ENCODE measurements at places on chromosomes 12 and 14. TPM values are rescaled to one million over a fixed set of nuclear protein-coding genes. Genes with fewer than 3 reads are reported as not detected.

The CMA1 gene
- not detected for total RNA-seq

The ISM2 gene
- total RNA-seq = 0.43 TPM

The BCL11B gene
- 0.18 TPM for total RNA-seq

The MSI1 gene
- 1.3 TPM for total RNA-seq

The RCOR1 gene
- 24.7 TPM for total RNA-seq

Measured in A549 treated with DMSO at 1 μM for 4 hours (cell line).